Smooth muscle cell of the pulmonary artery (primary cell): ENCODE measurements at places on chromosomes 12 and 14. TPM values are rescaled to one million over a fixed set of nuclear protein-coding genes. Genes with fewer than 3 reads are reported as not detected.

POLE2 gene
- total RNA-seq, result 2.8 and 5.0 TPM in 2 replicates

TEX52 gene
- not detected in 2 replicates for total RNA-seq

AP1G2 gene
- total RNA-seq, result 10.2 and 10.6 TPM in 2 replicates

FAM186B gene
- total RNA-seq, result 0.20 and 0.40 TPM in 2 replicates

NFATC4 gene
- 56.5 and 76.4 TPM in 2 replicates for total RNA-seq

MDGA2 gene
- total RNA-seq, result not detected in 2 replicates

CCDC196 gene
- not detected in 2 replicates for total RNA-seq

PAPLN gene
- total RNA-seq, result 2.5 and 3.2 TPM in 2 replicates

LAG3 gene
- total RNA-seq, result not detected in 2 replicates

SLC8B1 gene
- total RNA-seq, result 16.2 and 18.4 TPM in 2 replicates

SLC2A3 gene
- 180 and 327 TPM in 2 replicates for total RNA-seq

CCDC177 gene
- total RNA-seq, result not detected in 2 replicates

FIGNL2 gene
- total RNA-seq, result under 0.01 and 0.03 TPM in 2 replicates

SMCO3 gene
- 0.96 and 1.2 TPM in 2 replicates for total RNA-seq

ART4 gene
- 6.1 and 8.3 TPM in 2 replicates for total RNA-seq

ANKRD9 gene
- total RNA-seq, result 16.1 and 36.8 TPM in 2 replicates

CCND2 gene
- total RNA-seq, result 59.9 and 144 TPM in 2 replicates

NEUROD4 gene
- not detected in 2 replicates for total RNA-seq

GLIPR1L2 gene
- 0.46 and 1.7 TPM in 2 replicates for total RNA-seq

TBK1 gene
- 26.2 and 27.7 TPM in 2 replicates for total RNA-seq

HECTD4 gene
- total RNA-seq, result 38.8 and 42.7 TPM in 2 replicates

PWP1 gene
- total RNA-seq, result 47.0 and 52.4 TPM in 2 replicates

SYNE3 gene
- total RNA-seq, result 10.2 and 36.3 TPM in 2 replicates

TAS2R42 gene
- total RNA-seq, result not detected in 2 replicates

PGF gene
- total RNA-seq, result 9.7 and 27.8 TPM in 2 replicates
